SK-N-SH (cell line): ENCODE measurements at places on chromosomes 1 and 21. TPM values are rescaled to one million over a fixed set of nuclear protein-coding genes. Genes with fewer than 3 reads are reported as not detected.

Gene CFHR3
- 0.18 and 0.37 TPM in 2 replicates for polyA plus RNA-seq

Gene IL22RA1
- polyA plus RNA-seq = 0.03 and 0.05 TPM in 2 replicates

GRCh38 chr1:227885135-227885647 lies 62.5 kb downstream of the WNT9A start:
- DNase-seq = peak; percentile 29

DNA sequence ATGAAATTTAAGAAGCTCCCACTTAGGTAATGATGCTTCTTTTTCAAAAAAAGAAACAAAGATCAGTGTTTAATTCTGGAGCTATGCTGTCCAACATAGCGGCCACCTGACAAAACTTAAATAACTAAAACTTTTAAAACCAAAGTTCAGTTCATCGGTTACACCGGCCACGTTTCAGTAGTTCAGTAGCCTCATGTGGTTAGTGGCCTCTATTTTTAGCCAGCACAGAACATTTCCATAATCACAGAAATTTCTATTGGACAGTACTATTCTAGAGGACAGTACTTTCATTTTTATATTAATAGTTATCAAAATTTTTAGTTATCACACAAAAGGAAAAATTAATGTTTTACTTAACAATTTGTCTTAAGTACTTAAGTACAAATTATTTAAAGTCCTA lies 141.0 kb downstream of the USP25 start:
- DNase-seq = no peak
